Left lung (tissue), 14 donors: ENCODE measurements at places on chromosomes 16 and 17. TPM values are rescaled to one million over a fixed set of nuclear protein-coding genes. Genes with fewer than 3 reads are reported as not detected.

The JPH3 gene
- polyA plus RNA-seq: 0.86 TPM

The MRPS23 gene
- 44.6 TPM for polyA plus RNA-seq

The TP53TG3F gene
- not detected for polyA plus RNA-seq

The TPSB2 gene
- polyA plus RNA-seq: 0.17 TPM

The ZSCAN10 gene
- polyA plus RNA-seq: not detected

The CFAP97D1 gene
- 0.11 TPM for polyA plus RNA-seq

The EPN3 gene
- polyA plus RNA-seq: 4.7 TPM

The LLGL2 gene
- polyA plus RNA-seq: 55.0 TPM

The MARVELD3 gene
- 7.5 TPM for polyA plus RNA-seq
